Epithelial cell of proximal tubule (primary cell): ENCODE measurements at places on chromosomes 5 and 9. TPM values are rescaled to one million over a fixed set of nuclear protein-coding genes. Genes with fewer than 3 reads are reported as not detected.

GRCh38 chr9:134912126-134912840 is 5.4 kb downstream of the FCN1 start:
- no peak for DNase-seq

GRCh38 chr5:153517241-153517611 is 26.8 kb downstream of the GRIA1 start:
- DNase-seq: no peak

DNA sequence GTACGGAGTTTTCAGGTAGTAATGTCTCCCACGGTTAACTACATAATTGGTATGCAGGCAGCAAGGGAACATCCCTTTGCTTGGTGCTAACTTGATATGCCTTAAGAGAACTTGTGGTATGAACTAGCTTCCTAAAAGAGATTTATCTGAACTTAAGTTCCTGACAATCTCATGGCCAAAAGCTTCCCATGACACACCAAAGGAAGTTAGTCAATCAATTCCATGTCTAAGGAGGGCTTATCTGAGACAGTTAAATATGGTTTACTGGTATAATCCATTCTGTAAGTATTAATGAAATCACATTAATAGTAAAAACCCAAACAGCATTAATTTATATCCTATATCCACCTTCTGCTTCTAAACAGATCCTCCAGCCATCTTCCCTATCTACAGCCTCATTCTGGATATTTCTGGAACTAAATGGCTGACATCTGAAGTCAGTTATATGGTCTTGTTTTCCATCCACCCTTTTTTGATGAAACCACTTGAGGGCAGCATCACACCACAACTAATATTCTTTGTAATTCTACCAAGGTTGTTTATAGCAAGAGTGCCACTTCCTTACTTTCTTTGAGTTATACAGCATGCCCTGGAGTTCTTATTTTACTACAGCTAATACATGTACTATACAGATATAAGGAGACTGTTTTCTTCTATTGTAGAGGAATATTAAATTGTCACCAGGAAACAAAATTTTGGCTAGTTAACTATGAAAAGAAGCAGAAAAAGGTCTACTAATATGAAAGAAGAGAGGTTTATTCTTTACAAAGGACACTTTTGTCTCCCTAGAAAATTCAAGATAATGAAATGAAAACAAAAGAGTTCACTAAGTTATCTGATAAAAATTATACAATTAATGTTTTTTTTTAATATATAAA is 34.7 kb downstream of the SHOC1 start:
- DNase-seq: peak; percentile 67

DNA sequence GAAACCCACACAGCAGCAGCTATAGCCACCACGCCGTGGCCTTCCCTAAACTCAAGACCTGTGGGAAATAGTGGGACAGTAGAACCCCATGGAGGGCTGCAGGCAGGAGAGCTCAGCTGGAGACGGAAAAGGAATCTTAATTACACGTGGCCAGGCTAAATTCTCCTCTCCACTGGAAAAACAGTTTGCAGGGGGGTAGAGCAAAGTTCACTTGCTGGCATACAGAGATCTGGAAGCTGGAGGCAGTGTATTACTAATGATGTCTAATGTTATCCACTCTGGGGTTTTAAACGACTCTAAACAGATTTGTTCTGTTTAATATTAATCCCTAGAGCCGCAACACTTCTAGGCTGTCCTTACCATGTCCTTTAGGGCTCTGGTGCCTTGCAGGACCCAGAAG is 257.1 kb downstream of the SAXO1 start:
- peak; percentile 18 for DNase-seq

DNA sequence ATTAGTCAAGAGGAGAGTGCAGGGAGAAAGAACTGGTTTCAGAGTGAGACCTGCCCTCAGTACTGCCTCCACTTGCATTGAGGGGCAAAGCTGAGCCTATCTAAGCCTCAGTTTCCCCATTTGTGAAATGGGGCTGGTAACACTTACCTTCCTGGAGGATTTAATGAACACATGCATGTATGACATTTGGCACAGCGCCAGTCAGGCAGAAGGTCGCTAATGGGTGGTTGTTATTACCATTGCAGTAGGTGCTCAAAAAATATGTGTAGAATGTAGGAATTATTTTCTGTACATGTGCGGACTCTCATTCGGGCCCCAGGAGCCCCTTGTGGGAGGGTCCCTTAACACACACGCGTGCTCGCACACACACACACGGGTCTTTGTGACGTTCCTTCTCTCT is 10.9 kb downstream of the FAT2 start:
- DNase-seq: no peak

DNA sequence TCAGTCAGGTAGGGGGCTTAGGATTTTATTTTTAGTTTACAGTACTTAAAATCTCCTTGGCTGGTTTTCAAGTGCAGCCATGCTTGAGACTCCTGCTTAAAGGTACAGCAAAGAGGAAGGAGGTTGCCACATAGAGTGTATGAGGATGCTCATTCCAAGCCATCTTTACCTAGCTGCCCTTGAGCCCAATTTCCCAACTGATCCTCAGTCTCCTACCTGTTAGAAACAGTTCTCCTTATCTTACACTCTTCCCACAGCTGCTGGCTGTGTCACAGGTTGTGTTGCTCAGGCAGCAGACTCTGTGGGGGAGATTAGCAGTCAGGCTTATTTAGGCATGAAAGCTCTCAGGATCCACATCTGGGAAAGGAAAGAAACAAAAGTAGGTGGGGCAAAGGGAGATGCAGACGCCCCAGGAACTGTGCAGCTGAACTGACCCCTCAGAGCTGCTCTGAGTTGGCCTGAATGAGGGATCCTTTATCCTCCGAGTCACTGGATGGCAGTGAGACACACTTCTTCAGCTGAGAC is 95.1 kb downstream of the NMUR2 start:
- DNase-seq: no peak

DNA sequence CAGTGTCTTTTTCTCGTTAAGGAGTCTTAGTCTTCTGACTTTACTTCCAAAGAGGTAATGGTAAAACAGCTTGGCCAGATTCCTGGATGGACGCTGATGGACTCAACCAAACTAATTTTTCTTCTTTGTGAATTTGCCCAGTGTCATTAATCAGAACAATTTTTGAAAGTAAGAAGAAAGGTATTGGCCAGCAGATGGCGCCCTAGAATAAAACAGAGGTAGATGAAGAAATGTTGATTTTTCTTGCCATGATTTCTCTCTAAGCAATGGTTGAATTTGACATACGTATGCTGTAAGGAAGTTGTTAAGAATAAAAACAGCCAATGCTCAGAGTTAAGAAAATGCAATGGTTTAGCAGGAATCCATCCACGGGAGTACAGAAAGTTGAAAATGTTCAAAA is 500.0 kb downstream of the DIRAS2 start:
- peak; percentile 3 for DNase-seq

DNA sequence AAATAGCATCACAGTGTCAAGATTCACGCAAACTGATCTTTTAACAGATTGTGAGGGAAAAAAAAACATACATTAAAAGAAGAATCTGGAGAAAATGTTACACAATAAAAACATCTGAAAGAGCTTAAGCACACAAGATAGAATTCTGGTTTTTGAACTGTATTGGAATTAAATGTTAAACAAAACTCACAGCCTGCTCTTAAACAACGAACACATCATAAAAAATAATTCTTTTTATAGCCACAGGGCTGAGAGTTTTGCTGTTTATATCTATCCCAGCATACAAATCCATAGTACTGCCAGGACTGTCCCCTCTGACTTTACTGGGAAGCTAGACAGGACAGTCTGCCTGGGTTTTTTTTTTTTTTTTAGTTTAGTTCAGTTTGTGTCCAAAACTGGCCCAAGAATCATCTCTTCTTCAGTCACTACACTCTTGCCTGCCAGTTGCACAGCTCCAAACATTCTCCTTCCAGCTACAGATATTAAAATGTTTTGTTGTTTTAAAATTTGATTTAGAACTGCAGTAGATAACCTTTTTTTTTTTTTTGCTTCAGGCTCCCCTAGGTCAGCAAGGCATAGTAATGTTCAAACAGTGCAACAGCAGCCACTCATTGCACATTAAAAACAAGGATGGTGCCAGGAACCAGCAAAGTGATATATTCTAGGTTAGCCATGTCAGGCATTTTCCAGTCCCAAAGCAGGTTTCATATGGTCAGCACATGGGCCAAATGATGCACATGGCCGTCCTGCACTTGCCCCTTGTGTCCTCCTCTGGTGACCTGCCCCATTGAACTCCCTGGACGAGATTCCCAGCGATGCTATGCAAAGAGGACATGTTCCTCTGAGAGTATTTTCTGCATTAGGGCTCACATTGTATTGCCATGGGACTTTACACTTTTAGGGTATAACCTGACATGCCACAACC is 173.6 kb downstream of the ARL15 start:
- DNase-seq: no peak

GRCh38 chr5:161009194-161009593 is 157.2 kb upstream of the ATP10B start:
- DNase-seq: no peak

GRCh38 chr5:415928-416635 is 26.9 kb upstream of the EXOC3 start:
- DNase-seq: no peak

GRCh38 chr9:967903-968641 is 8.4 kb upstream of the DMRT3 start:
- no peak for DNase-seq

DNA sequence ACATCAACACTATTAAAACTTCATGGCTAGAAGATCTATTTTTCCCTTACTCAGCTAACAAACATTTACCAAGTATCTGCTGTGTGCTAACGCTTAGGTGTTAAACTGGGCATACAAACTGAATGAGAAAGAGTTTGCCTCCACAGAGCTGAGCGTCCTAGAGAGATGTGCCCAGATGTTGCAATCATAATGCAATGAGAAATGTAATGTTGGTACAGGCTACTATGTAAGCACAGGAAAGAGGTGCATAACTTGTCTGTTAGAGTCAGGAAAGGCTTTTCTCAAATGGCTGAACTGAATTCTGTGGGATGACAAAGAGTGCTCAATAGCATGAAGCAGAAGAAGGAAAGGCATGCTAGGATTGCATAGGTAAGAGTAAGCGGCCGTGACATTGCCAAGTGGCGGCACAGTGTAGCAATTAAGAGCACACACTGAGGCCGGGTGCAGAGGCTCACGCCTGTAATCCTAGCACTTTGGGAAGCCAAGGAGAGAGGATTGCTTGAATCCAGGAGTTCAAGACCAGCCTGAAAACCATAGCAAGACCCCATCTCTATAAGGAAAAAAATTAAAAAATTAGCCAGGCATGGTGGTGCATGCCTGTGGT is 137.8 kb downstream of the MEF2C start:
- DNase-seq: no peak

- DNase-seq: no peak
Observed at GRCh38 chr9:127448112-127448805, 2.9 kb downstream of the RPL12 start.

- DNase-seq: no peak
Observed at GRCh38 chr9:90631964-90632363, 10.7 kb downstream of the DIRAS2 start.

GRCh38 chr5:143521846-143522400 is 118.4 kb upstream of the NR3C1 start:
- no peak for DNase-seq

DNA sequence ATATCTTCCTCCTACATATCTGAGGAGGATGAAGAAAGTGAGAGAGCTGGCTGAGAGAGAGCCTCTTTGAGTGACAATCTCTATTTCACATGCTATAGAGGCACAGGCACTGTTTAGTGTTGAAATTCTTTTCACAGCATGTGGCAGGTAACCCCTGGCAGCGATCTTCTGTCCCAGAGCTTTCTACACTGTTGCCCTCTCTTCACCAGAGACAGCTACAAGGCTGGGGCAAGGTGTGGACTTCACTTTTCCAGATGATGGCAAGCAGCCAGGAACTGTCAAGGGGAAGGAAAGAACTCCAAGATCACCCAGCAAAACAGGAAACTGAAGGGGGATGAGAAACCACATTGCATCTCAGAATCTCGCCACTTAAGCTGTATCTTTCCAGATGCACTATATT is 205.2 kb downstream of the CAAP1 start:
- DNase-seq: no peak

DNA sequence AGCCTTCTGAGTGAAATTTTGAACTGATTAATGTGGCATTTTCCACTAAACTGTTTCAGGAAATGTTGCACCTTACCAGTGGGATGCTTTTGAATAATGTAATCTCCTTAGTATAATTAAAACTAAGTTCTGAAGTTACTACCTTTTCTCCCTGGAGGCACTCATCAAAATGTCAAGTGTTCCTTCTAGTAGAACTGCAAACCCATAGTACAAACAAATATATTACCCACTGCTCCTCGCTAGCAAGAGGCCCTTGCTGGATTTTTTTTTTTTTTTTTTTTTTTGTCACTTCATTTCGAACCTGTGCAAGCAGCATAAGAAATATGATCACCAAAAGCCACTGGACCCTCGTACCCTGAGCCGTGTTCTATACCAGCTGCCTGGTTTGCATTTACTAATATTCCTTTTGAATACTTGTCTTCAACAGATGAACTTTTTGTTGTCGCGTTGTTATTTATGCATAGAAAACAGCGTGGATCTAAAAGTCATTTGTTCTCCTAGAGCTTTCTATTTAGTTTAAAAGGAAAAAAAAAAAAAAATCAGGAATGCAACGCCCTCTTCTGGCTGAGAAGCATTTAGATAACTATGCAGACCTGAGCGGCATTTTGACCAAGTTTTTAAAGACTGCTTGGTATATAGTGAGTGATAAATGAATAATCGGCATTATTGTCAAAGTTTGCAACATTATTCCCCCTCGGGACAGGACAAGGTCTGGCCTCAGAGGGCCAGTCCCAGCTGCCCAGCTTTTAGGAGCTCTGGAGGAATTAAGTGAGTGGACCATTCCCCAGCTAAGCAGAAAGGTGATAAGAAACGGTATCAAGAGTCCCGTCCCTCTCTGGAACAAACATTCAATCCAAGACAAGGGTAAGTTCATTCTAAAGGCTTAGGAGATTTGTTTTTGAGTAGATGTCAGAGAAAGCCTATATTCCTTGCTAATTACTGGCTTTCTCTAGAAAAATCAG is 162.5 kb upstream of the KIF2A start:
- no peak for DNase-seq

GRCh38 chr9:26271495-26272122 is 593.4 kb upstream of the TUSC1 start:
- DNase-seq: no peak

DNA sequence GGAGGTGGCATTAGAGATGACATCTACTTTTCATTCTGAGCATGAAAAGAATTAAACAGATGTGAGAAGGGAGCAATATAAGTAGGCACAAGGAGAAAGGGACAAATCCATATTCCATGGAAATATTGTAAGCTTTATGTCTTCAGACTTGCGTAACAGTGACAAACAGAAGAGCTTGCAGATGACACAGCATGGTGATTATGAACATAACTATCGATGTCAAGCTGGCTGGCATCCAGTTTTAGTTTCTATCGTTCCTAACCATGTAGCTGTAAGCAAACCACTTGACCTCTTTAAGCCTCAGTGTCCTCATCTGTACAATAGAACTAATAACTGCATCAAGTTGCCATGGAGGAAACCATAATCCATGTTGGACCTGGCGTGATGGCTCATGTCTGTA is 246.7 kb upstream of the ADRA1B start:
- no peak for DNase-seq

- no peak for DNase-seq
Observed at GRCh38 chr9:36392489-36392888, 7.6 kb downstream of the RNF38 start.

- DNase-seq: no peak
Observed at GRCh38 chr5:36045895-36046294, 20.8 kb downstream of the UGT3A2 start.

- no peak for DNase-seq
Observed at GRCh38 chr5:122534829-122535228, 222.8 kb downstream of the SNCAIP start.

The ARL15 gene
- total RNA-seq: 1.9 and 3.0 TPM in 2 replicates

The SPAAR gene
- 0.29 TPM in 1 of 2 replicates, not detected in the other for total RNA-seq

The ASS1 gene
- 6.3 and 9.4 TPM in 2 replicates for total RNA-seq

The LCN2 gene
- 45.7 and 106 TPM in 2 replicates for total RNA-seq

The UAP1L1 gene
- total RNA-seq: 2.1 and 2.2 TPM in 2 replicates

The PRDM9 gene
- not detected in 2 replicates for total RNA-seq

The PRDM12 gene
- total RNA-seq: not detected in 2 replicates

The HDAC3 gene
- total RNA-seq: 55.2 and 64.8 TPM in 2 replicates

The PURA gene
- total RNA-seq: 6.1 and 7.7 TPM in 2 replicates
